ENCODE measurements at places on chromosomes 7 and 10. TPM values are rescaled to one million over a fixed set of nuclear protein-coding genes. Genes with fewer than 3 reads are reported as not detected.

DNA sequence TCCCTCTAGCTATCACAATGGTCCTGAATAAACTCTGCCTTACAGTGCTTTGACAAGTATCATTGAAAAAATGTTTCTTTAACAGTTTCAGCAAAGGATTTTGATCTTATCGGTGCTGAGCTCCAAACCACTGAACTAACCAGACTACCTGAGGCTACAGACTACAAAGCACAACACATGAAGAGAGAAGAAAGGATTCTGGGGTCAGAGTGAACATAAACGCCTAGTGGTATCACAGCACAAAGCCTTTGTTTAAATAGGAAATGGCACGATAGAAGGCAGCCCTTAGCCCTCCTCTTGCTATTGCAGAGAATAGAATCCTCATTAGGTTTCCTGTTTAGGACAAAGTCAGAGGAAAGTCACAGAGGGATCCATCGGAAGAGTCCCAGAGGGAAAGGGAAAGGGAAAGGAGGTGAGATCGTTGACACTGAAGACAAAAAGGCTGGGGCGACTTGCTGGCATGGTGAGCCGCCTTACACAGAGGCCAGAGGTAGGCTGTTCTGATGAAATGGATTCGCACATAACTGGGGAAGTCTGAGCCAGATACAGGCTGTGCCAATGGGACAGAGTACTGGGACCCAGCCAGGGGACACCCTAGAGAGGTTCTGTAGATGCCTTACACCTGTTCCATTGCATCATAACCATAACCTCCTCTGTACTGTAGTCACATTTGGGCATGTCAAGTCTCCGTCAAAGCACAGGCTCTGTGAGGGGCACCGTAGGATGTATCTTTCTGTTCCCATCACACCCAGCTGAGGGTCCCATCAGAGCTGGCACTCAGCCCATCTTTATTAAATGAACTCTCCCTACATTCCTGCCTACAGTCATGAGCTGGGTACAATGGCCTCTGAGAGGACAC lies 71.5 kb downstream of the XPNPEP1 start:
- DNase-seq, result no peak

DNA sequence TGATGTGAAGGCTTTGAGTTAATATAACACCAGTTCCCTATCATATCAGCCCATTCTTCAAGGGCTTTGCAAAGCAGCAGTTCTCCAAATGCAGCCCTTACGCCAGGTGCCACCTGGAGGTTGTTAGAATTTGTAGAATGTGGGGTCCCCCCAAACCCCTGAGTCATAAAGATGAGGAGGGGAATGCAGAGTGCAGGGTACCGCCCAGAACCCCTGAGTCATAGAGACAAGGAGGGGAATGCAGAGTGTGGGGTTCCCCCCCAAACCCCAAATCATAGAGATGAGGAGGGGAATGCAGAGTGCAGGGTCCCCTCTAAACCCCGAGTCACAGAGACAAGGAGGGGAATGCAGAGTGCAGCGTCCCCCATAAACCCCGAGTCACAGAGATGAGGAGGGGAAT lies 605.8 kb downstream of the PTPRN2 start:
- DNase-seq, result no peak

GRCh38 chr10:132355297-132355696 lies 23.3 kb downstream of the LRRC27 start:
- DNase-seq, result no peak

DNA sequence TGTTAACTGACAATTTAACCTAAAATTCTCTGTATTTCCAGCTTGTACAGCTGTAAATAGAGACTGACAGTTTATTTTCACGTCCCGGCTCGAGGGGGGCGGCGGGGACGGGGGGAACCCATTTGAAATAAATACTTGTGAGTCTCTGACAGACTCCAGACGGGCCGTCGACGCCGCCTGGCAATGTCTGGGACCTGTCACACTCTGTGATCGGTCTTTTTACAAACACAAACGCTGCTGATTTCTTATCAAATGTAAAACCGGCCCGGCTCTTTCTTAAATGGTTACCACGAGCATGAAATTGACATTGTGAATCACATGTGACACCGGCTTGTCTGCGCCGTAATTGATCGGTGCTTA lies 57.0 kb downstream of the UNCX start:
- DNase-seq, result peak; percentile 50

DNA sequence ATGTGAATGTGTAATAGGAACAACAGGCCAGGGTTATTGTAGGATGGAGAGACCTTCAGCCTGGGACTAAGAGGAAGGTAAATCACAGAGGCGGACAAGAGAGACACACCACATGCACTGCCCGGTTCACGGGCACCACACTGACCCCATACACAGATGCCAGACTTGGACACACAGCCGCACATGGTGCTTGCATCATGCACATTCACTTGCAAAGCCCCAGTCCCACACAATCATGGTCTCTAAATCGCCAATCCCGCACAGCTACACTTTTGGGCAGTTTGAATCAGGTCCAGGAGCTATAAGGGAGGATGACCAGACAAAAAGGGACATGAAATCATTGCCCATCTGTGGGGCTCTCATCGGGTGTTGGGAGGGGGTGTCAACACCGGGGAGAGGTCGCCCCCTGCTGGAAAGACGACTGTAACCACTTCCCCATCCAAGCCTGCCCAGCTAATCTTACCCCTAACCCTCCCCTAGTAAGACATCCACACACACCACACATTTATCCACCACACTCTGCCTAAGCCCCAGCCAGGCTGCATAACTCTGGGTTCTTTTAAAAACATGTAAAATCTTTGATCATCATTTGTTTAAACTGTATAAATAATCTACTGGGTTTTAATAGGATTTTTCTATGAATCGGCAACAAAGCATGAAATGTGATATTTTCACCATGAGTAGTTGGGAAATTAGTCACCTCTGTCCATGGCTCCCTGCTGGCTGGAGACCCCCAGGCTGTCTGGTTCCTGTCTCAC lies 40.5 kb upstream of the SLF2 start:
- DNase-seq, result no peak

DNA sequence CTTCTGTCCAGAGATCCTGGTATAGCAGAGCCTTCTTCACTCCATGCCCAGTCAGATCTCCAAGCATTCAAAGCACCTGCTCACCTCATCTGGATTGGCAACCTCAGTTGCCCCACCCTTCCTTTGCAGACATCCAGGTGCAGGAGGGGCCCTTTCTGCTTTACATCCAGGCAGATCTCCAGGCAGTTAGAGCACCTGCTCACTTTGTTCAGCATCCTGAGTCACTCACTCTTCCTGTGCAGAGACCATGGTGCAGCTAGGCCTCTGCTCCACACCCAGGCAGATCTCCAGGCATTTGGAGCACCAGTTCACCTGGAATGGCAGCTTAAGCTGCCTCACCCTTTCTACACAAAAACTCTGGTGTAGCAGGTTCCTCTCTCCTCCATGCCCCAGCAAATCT lies 153.1 kb downstream of the CDK14 start:
- DNase-seq, result no peak

RNF32 gene
- 0.38 TPM for total RNA-seq

GSDME gene
- total RNA-seq, result 3.5 TPM

PHKG1 gene
- total RNA-seq, result 31.3 TPM

Measured in Right ventricle myocardium superior (tissue), 1 donor.